ENCODE measurements at places on chromosomes 11 and 22. TPM values are rescaled to one million over a fixed set of nuclear protein-coding genes. Genes with fewer than 3 reads are reported as not detected.

DNA sequence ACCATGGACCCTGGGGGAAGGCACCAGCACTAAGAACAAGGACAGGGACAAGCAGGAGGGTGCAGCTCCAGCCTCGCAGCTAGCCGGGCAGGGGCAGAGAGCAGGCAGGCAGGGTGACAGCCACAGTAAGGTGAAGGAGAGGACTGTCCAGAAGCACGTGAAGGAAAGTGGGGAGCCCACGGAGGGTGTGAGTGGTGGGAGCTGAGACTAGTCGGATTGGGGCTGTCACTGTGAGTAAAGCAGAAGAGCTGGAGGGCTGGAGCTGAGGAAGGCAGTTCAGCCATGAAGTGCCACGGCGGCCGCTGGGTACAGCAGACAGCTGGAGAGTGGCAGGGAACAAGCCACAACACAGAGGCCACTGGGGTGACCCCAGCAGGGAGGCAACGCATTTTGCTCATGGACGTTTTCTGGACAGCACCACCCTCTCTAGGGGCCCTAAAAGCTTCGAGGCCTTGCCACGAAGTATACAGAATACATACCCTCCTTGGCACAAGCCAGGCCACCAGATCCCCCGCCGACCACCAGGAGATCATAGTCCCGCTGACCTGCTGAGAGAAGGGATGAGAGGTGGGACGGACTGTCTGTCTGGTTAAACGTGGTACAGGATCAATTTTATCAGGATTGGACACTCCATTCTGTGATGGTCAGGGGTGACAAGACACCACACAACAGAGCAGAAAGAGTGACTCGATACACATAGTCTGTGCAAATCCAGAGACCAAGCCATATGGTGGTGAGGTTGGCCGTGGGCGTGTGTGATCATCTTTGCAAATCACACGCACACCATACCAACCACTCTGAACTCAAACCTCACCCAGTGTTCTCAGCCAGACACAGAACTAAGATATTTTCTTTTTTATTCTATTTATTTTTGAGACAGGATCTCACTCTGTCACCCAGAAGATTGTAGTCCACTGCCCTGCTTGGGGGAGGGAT, 10.8 kb upstream of the COMT start:
- DNase-seq = no peak

DNA sequence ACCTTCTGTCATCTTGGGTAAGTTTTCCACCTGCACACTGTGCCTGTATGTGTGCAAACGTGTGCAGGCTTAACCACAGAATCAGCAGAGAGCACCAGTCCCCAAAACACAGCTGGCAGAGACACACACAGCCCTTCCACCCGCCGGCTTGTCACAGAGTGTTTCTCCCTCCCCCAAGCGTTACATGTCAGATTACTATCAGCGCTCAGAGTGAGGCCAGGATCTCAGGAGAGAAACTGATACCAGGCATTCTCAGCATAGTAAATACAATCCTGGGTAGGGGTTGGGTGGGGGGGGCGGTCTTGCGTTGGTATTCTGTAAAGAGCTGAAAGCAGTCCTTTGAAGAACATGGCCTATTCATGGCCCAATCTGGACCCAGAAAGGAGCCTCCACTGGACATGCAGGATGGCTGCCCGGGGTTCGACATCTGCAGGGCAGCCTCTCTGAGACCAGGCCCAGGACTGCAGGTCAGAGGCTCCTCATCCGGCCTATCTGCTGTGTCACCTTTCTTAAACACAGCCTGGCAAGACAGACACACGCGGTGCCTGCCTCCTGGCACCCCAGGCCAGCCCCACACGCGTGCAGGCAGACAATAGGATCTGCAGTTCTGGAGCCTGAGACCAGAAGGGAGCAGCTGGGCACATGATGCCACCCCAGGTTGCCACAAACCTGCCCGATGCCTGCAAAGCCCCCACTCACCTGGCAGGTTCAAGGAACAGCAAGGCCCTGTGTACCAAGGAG, 1.7 kb downstream of the OSBPL5 start:
- no peak for DNase-seq

DNA sequence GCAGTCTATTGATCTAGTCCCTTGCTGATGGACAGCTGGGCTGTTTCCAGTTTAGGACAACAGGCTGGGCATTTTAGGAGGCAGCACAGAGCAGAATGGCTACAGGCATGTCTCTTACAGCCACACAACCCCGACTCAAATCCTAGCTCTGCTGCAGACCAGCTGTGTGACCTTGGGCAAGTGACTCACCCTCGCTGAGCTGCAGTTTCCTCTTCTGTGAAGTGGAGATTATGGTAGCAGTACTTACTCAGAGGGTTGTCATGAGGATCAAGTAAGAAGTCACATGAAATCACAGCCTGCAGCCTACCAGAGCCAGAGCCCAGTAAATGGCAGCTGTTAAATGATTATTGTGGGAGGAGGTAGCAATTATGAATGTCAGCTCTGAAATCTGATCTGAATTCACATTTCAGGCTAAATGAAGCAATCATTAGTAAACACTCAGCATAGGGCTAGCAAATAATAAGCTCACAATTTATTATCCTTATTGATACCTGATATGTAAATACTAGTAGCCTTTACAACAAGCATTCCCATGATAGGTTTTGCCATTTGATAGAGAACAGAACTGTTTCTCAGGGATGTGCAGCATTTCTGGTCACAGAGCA, 58.9 kb downstream of the MYEOV start:
- DNase-seq = no peak

- no peak for DNase-seq
Measured at GRCh38 chr22:33620085-33620484, 300.2 kb downstream of the LARGE1 start.

The HOATZ gene
- not detected for polyA plus RNA-seq

All from kidney (tissue), 22 donors.